ENCODE measurements at places on chromosomes 4 and X.

GRCh38 chrX:758917-759316 is 128.3 kb downstream of the SHOX start:
- DNase-seq: no peak

GRCh38 chrX:30904632-30905031 is 15.6 kb upstream of the TAB3 start:
- DNase-seq: no peak

DNA sequence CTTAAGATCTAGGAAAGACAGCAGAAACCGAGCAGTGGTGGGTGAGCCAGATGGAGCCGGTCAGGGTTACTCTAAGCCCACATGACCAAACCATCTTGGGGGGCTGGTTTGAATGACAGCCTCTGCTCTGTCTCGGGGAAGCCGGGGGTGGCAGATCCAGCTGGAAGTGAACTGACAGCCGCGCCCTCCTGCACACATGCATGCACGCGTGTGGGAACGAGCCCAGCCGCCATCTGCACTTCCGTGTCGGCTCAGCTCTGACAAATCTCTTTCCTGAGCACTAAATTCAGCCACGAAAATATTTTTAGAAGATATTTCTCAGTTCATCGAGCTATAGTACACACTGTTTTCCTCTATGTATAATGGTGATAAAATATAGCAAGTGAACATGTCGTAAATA is 115.5 kb downstream of the DCTD start:
- DNase-seq: no peak

GRCh38 chr4:32752962-32753361 is 2032.8 kb downstream of the PCDH7 start:
- DNase-seq: no peak

DNA sequence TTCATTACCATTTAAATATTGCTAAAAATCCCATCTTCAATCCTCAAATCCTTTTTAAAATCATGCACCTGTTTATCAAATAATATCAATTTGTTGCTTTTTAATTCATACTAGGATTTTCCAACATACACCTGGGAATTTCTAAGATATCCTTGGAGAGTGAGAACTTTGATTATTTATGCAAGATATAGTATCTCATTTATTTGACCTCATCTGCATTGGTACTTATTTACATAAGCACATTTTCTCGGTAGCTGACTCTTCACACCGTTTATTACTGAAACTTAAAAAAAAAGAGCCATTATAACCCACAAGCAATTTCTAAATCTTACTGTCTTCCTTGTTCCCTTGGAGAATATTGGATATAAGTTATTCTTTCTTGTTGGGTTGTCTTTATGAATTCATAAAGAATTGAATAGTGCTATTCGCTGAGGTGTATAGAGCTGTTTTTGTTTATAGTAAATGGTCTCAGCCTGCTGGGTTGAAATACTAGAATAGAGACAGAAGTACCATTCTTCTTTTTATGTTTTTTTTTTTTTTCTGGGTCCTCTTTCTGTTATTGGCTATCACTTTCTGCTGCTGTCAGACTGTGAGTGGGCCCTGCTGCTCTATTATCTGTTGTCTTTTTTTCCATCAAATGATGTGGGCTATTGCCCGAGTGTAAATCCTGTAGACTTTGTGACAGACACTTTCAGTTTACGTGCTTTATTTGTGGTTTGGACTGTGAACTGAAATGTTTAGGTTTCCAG is 2.9 kb downstream of the UGT8 start:
- no peak for DNase-seq

DNA sequence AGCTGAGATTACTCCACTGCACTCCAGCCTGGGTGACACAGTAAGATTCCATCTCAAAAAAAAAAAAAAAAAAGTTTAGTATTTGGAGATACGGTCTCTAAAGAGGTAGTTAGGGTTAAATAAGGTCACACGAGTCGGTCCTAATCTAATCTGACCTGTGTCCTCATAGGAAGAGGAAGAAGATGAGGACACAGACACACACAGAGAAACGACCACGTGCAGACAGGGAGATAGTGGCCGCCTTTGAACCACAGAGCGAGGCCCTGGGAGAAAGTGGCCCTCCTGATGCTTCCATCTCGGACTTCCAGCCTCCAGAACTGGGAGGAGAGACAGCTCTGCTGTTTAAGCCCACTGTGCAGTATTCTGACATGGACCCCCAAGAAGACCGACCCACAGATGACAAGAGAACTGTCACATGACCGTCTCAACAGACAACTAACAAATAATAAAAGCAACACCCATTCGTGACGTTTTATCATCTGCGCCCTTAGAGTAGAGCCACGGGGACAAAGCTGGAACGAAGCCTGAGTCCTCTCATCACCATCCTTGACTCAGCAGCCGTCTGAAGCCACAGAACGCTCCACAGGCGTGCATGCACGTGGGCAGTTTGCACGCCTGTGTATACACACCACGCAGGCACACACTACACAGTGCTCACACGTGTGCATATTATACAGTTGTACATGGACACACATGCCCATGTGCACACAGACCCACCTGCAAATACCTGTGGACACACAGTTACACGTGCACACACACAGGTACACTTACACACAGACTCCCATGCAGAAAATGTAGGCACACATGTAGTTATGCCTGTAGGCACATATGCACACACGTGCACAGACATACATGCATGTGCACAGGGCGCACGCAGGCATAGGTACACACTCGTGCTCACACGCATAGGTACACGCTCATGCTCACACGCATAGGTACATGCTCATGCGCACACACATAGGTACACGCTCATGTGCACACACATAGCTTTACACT is 51.7 kb downstream of the FAM53A start:
- DNase-seq: no peak

GRCh38 chr4:123073650-123074049 is 151.3 kb upstream of the NUDT6 start:
- no peak for DNase-seq

- no peak for DNase-seq
Observed at GRCh38 chr4:130124066-130124465, 1028.1 kb downstream of the C4orf33 start.

- no peak for DNase-seq
Observed at GRCh38 chr4:8221476-8221875, 22.4 kb downstream of the SH3TC1 start.

GRCh38 chr4:48331577-48332330 is 9.6 kb upstream of the SLAIN2 start:
- no peak for DNase-seq

- no peak for DNase-seq
Observed at GRCh38 chr4:28250646-28251045, 1390.0 kb downstream of the STIM2 start.
